NCI-H146 (cell line): ENCODE measurements at places on chromosomes 16 and 17.

- no peak for DNase-seq
These were observed 458.4 kb downstream of the SHISA9 start for GRCh38 chr16:13359835-13360234.

GRCh38 chr16:11329071-11329491 is 16.2 kb upstream of the RMI2 start:
- no peak for DNase-seq

GRCh38 chr17:34623856-34624766 is 44.7 kb downstream of the TMEM132E start:
- no peak for DNase-seq

GRCh38 chr17:9818760-9819159 is 3.1 kb downstream of the GSG1L2 start:
- no peak for DNase-seq

- peak; percentile 17 for DNase-seq
These were observed 43.3 kb upstream of the CBFA2T3 start for GRCh38 chr16:89020068-89020924.

DNA sequence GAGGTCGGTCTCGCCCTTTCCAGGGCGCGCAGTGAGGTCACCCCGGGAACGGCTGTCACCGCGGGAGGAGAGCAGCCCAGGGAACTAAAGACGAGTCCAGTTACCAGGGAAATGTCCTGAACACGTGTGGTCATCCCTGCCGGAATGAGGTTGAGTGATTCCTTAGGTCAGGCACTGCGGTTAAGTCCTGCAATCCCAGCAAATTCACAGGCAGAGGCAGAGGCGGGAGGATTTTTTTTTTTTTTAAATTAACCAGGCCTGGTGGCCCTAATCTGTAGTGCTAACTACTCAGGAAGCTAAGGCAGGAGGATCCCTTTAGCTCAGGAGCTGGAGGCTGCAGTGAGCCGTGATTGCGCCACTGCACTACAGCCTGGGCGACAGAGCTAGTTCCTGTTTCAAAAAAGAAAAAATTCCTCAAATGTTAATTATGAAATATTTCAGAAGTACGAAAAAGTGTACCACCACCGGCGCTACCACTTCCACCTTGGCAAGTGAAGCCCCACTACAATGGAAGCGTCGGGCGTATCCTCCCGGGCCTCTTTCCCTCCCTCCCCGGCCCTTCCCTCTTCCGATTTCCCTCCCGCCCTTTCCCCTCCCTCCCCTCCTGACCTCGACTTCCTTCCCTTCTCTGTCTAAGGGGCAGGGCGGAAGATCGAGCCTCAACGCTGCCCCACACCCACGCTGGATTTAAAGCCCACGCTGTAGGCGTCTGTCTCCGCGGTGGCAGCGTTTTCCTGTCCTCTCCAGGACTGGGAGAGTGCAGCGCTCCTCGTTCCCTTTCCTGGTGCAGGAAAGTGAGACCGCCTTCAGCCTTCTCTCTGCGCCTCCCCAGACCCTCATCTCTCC is 27.3 kb downstream of the SLFN11 start:
- no peak for DNase-seq
